Forelimb muscle (tissue), 1 donor: ENCODE measurements at places on chromosomes 2 and 18. TPM values are rescaled to one million over a fixed set of nuclear protein-coding genes. Genes with fewer than 3 reads are reported as not detected.

DNA sequence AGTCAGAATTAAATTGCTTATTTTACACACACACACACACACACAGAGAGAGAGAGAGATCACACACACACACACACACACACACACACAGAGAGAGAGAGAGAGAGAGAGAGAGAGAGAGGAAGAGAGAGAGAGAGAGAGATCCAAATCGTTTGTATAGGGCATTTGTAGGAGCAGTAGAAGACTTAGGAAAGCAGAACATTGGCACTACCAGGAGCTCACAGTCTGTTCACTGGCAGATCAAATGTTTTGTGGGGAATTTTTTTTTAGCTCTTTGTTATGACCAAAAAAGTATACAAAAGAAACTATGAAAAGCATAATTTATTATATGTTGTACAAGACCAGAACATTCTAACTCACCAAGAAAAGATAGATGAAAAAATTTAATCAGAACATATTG is 81.8 kb downstream of the MBD5 start:
- DNase-seq = no peak

GRCh38 chr2:189870381-189871085 is 86.3 kb downstream of the PMS1 start:
- peak; percentile 11 for DNase-seq

- no peak for DNase-seq
Observed at GRCh38 chr18:3269241-3269913, 7.4 kb downstream of the MYL12B start.

DNA sequence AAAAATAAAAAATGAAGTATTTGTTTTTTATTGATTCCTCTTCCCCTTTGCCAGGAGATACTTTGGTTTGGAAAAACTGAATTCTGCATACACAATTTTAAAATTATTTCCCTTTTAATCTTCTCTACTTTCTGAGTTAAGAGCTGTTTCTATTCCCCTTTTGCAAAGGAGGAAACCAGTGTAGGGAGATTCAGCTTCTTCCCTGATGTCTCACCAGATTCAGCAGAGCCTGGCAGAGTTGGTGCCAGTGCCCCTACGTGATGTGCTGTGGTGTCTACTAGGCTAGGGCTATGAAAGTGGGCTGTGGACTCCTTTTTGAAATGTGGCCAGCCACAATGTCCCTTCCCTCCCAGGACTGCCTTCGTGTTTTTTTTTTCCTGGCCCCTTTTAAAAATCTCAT is 2.4 kb downstream of the RPE start:
- DNase-seq = no peak

DNA sequence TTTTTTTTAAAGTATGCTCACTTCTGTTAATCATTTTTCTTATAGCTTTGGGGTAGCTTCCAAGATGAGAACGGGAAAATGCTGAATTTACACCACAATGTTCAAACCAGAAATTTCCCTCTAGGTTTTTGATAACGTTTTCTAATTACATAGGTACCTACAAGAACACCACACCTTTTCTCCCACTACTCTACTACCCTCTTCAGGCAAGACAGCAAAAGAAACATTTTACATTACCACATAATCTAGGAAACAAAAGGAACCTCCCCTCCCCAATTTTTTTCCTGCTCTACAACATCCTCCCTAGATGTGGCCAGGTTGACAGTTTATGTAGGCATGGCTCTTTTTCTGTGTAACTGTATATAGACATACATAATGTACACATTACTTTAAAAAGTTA is 32.4 kb downstream of the NDUFAF7 start:
- DNase-seq = no peak

GRCh38 chr18:63970809-63971205 is 926 bp downstream of the SERPINB8 start:
- DNase-seq = no peak

DNA sequence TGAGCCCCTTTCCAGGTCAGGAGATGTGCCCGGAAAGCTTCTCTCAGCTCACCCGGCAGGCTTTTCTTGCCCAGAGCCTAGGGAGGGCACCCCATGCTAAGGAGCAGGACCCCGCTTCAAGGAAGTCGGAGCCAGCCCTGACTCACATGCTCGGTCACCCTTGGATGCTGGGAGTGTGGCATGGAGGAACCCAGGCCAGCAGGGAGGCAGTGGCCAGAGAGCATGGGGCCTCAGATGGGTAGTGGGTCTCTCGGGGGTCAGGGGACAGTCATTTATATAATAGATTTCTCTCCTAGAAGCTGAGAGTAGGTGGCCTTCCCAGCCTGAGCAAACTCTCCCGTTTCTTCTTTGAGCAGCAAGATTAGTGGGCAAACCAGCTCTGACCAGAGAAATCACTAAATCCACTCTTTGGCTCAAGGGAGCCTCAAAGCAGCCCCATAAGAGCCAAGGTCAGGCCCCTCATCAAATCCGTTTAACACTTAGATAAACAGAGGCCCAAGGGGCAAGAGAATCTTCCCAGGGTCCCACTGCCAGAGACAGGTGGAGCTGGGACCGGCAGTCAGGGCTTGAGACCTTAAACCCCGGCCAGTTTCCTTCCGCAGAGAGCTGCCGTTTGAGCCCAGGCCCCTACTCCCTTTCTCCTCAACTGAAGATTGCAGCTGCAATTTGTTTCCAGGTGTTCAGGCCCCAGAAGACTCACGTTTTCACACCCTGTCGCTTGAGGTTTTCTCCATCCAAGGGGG is 113.1 kb downstream of the CYP26B1 start:
- DNase-seq = no peak

DNA sequence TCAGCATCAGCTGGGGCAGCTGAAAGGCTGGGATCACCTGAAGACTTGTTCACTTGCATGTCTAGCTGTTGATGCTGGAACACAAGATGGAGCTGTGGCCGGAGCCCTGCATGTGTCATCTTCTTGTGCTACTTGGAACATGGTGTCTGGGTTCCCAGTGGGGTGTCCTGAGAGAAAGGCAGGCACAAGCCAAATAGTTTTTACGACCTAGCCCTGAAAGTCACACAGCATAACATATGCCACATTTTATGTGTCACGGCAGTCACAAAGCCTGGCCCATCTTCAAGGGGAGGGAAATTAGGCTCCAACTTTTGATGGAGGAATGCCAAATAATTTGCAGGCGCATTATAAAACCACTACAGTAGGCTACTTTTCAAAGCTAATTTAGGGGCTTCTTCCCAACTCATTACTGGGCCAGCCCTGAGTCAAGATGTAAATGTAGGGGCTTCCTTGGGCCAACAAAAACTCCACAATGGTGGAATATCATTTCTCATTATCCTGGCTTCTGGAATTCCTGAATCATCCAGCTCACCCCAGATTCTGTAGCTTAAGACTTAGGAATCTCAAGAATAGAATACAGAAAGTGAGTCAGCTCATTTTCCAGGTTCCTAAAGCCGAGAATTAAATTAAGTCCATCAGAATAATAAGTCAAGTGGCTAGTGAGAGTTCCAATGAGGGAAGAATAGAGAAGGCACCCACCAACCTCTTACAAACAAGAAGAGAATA is 543.0 kb downstream of the TNS1 start:
- DNase-seq = no peak

Gene DYNC2LI1
- polyA plus RNA-seq = 19.5 TPM

Gene IL1F10
- polyA plus RNA-seq = not detected

Gene PAX3
- polyA plus RNA-seq = 1.5 TPM

Gene L3MBTL4
- 1.4 TPM for polyA plus RNA-seq
